ENCODE measurements at places on chromosomes 13 and 19. TPM values are rescaled to one million over a fixed set of nuclear protein-coding genes. Genes with fewer than 3 reads are reported as not detected.
A peak's percentile ranks its signal among the peaks of the same experiment; 100 is the strongest.

- DNase-seq = no peak
- no peak overlapping the region for H3K4me3 ChIP-seq
- H3K27ac ChIP-seq = no peak overlapping the region
- H3K36me3 ChIP-seq = peaks cover 9% of the 10 kb centered on the region
Observed at GRCh38 chr19:38617283-38617763, 430 bp downstream of the MAP4K1 start.

GRCh38 chr13:75760131-75761021 lies 124.2 kb downstream of the LMO7 start:
- no peak overlapping the region for H3K4me3 ChIP-seq
- H3K4me1 ChIP-seq = no peaks in the 10 kb centered on the region
- H3K36me3 ChIP-seq = no peaks in the 10 kb centered on the region
- H3K27me3 ChIP-seq = no peaks in the 10 kb centered on the region

The ZNF554 gene
- total RNA-seq = 3.9 TPM

The CEACAM16 gene
- total RNA-seq = not detected

- no peak overlapping the region for H3K4me3 ChIP-seq
- no peak for DNase-seq
Observed at GRCh38 chr19:19381007-19381926, 24.2 kb upstream of the GATAD2A start.

- H3K27ac ChIP-seq = no peak overlapping the region
- H3K4me1 ChIP-seq = no peaks in the 10 kb centered on the region
- no peaks in the 10 kb centered on the region for H3K36me3 ChIP-seq
- no peak for DNase-seq
- no peak overlapping the region for H3K4me3 ChIP-seq
Observed at GRCh38 chr13:106996867-106997618, 429.1 kb upstream of the ARGLU1 start.

GRCh38 chr13:50512474-50513299 lies 330.8 kb downstream of the DLEU7 start:
- H3K4me3 ChIP-seq = no peak overlapping the region
- no peaks in the 10 kb centered on the region for H3K4me1 ChIP-seq
- H3K27me3 ChIP-seq = no peaks in the 10 kb centered on the region
- DNase-seq = no peak

The ENOX1 gene
- total RNA-seq = 0.61 TPM

DNA sequence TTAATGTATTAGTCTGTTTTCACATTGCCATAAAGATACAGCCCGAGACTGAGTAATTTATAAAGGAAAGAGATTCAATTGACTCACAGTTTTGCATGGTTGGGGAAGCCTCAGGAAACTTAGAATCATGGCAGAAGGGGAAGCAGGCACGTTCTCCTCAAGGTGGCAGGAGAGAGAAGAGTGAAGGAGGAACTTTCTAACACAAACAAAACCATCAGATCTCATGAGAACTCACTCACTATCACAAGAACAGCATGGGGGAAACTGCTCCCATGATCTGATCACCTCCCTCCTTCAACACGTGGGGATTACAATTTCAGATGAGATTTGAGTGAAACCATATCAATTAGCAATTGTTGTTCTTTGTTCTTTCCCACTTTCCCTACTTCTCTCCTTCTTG lies 689.0 kb upstream of the SLITRK1 start:
- H3K27me3 ChIP-seq = no peaks in the 10 kb centered on the region
- H3K27ac ChIP-seq = no peak overlapping the region
- no peak for DNase-seq
- H3K4me3 ChIP-seq = no peak overlapping the region

DNA sequence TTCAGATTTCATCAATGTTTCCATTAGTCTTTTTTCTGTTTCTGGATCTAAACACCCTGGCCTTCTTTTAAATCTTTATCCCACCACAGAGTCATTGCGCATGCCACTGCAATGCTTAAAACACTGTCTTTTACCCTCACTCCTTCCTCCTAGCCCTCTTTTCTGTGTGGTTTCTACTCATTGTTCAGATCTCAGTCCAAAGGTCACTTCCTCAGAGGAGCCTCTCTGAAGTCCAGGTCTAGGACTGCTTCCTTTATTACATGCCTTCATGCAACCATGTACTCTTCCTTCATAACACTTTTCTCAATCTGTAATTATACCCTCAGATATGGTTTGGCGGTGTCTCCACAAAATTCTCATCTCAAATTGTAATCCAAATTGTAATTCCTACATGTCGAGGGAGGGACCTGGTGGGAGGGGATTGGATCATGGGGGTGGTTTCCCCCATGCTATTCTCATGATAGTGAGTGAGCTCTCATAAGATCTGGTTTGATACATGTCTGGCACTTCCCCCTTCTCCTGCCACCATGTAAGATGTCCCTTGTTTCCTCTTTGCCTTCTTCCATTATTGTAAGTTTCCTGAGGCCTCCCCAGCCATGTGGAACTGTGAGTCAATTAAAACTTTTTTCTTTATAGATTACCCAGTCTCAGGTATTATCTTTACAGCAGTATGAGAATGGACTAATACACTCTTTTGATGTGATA lies 808.9 kb downstream of the DIAPH3 start:
- no peaks in the 10 kb centered on the region for H3K4me1 ChIP-seq
- H3K36me3 ChIP-seq = no peaks in the 10 kb centered on the region
- no peaks in the 10 kb centered on the region for H3K27me3 ChIP-seq
- no peak for DNase-seq
- no peak overlapping the region for H3K4me3 ChIP-seq

The URAD gene
- not detected for total RNA-seq

DNA sequence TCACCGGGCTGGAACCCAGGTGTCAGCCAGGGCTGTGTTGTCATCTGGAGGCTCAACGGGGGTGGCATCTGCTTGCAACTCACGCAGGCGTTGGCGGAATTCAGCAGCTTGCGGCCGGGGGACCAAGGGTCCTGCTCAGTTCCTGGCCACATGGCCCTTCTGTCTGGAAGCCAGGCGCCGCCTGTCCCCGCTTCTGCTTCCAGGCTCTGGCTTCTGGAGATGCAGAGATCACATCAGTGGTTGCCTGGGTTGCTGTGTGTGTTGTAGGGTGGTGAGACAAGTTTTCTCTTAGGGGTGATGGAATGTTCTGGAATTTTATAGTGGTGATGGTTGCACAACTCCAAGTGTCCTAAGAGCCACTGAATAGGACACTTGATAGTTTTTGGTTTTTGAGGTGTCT lies 5.0 kb downstream of the ADAT3 start:
- peaks cover 13% of the 10 kb centered on the region for H3K36me3 ChIP-seq
- H3K4me1 ChIP-seq = no peaks in the 10 kb centered on the region
- H3K27ac ChIP-seq = no peak overlapping the region
- no peak for DNase-seq

DNA sequence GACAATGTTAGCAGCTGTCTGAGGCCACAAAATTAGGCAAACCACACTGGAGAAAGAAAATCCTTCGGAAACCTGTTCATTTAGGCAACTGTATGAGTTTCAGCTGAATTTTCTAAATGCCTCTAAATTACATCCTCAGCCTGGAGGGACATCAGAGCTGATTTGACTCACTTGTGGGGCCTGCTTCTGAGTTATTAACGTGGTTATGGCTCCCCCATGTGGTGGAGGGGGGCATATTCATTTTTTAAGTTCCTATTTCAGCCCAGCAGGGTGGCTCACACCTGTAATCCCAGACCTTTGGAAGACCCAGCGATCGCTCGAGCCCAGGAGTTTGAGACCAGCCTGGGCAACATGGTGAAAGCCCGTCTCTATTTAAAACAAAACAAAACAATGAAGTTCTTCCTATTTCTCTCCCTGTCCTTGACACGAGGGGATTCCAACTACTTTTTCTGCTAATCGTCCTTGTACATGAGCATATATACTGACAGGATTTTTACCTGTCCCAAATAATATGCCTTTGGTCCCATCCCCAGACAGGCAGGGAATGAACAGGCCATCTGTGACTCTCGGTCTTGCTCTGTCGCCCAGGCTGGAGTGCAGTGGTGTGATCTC lies 31.5 kb upstream of the HIF3A start:
- H3K27me3 ChIP-seq = no peaks in the 10 kb centered on the region
- peak; percentile 79 for DNase-seq
- H3K4me1 ChIP-seq = peaks cover 3% of the 10 kb centered on the region
- H3K4me3 ChIP-seq = no peak overlapping the region

DNA sequence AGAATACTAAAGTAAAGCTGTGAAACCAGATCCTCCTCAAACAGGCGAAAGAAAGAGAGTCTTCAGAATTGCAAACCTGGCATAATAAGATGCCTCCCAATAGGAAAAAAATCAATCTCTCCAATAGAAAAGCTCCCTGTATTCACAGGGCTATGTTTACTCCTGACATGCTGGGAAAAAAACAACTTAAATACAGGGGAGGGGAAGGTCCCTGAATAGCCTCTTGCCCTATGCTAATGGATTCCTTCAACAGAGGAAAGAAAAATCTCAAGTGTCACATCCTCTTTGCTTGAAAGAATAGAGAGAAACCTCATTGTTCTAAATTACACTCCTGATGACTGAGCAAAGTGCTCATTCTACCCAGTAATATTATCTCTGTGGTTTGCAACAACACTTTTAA lies 1271.1 kb upstream of the PRR20A start:
- no peak for DNase-seq
- no peaks in the 10 kb centered on the region for H3K4me1 ChIP-seq
- no peak overlapping the region for H3K27ac ChIP-seq
- H3K36me3 ChIP-seq = no peaks in the 10 kb centered on the region
- no peak overlapping the region for H3K4me3 ChIP-seq
- H3K27me3 ChIP-seq = no peaks in the 10 kb centered on the region

GRCh38 chr13:112726016-112726767 lies 36.4 kb downstream of the ATP11A start:
- peaks cover 3% of the 10 kb centered on the region for H3K4me1 ChIP-seq
- no peaks in the 10 kb centered on the region for H3K36me3 ChIP-seq
- H3K4me3 ChIP-seq = no peak overlapping the region
- no peaks in the 10 kb centered on the region for H3K27me3 ChIP-seq
- no peak for DNase-seq
- no peak overlapping the region for H3K27ac ChIP-seq

DNA sequence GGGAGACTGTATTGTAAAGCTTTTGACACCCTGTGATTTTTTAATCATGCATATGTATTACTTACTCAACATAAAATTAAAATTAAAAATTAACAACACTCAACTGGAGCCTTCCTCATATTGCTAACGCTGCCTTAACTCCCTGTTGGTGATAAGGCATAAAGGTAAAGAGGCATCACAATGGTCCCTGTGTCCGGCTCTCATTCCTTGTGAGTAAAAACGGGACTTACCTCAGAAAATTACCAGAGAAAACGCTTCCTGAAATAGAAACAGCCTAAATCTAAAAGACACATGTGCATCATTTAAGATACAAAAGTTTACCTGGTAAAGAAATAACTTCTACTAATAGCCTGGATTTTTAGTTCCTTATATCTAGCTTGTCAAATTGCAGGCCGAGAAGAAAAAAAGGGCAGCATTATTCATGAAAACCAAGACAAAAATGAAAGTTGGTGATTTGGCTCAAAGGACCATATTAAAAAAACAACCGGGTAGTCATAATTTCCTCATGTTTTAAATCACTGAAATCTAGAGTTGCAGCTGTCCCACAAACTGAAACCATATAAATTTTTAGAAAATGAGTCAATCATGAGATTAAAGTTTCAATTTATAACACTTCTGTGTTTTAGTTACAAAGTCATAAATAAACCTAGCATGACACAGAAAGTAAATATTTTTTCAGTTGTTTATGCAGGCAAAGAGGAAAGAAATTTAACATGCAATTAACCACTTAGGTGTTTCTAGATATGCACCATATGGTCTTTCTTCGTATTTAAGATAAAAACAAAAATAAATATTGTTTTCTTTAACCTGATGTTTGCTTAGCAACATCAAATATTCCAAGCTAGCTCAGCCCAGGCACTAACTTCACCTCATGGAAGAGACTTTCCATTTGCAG lies 94.7 kb downstream of the MIPEP start:
- no peaks in the 10 kb centered on the region for H3K4me1 ChIP-seq
- H3K27ac ChIP-seq = no peak overlapping the region
- no peaks in the 10 kb centered on the region for H3K27me3 ChIP-seq
- no peak overlapping the region for H3K4me3 ChIP-seq
- DNase-seq = no peak

DNA sequence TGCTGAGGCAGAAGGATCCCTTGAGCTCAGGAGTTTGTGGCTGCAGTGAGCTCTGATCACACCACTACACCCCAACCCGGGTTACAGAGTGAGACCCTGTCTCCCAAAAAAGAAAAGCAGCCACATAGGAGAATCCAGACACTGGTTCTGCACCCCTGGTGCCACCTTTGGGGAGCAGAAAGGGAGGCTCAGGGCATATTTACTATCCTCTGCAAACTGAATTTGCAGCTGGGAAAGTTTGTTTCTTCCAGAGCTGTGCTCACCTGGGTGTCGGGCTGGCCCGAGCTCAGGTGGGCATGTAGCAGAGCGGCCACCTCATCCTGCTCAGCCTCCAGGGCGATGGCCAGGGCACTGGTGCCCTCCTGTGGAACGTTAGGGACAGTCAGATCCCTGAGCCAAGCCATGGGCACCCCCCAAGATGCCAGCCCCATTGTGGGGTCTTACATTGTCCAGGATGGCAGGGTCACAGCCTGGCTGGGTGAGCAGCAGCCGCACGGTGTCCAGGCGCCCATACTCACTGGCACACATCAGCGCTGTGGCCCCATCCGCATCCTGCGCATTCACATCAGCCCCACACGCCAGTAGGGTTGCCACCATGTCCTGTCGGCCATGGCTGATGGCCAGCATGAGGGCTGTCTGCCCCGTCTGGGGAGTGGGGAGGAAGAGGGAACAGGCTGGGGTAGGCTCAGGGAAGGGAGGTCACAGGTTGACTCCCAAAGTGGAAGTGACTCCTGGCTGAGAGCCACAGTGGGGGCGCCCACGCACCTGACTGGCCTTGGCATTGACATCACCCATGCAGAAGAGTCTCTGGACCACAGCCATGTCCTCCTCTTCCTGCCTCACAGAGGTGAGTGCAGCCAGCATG lies 3.1 kb downstream of the RPS28 start:
- H3K27ac ChIP-seq = no peak overlapping the region
- peaks cover 5% of the 10 kb centered on the region for H3K4me1 ChIP-seq
- no peaks in the 10 kb centered on the region for H3K27me3 ChIP-seq
- peaks cover 13% of the 10 kb centered on the region for H3K36me3 ChIP-seq
- no peak overlapping the region for H3K4me3 ChIP-seq
- DNase-seq = no peak

The TMEM221 gene
- total RNA-seq = 1.4 TPM

DNA sequence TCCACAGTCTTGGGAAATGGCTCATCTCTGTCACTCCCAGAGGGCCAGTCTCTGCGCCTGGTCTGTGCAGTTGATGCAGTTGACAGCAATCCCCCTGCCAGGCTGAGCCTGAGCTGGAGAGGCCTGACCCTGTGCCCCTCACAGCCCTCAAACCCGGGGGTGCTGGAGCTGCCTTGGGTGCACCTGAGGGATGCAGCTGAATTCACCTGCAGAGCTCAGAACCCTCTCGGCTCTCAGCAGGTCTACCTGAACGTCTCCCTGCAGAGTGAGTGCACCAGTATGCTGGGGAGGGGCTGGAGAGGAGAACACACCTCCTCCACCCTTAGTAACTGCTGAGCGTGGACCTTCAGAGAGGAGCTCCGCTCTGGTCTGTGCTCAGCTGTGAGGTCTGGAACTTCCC lies 2.3 kb downstream of the SIGLEC9 start:
- H3K4me3 ChIP-seq = no peak overlapping the region
- H3K36me3 ChIP-seq = no peaks in the 10 kb centered on the region
- H3K27ac ChIP-seq = no peak overlapping the region
- DNase-seq = no peak
